Activated CD4-positive, alpha-beta T cell treated with anti-CD3 and anti-CD28 coated beads, Interleukin-2, amount 10 ng/mL, durations not matched to agents 7 days and 5 days (primary cell): ENCODE measurements at places on chromosomes 12 and 14. TPM values are rescaled to one million over a fixed set of nuclear protein-coding genes. Genes with fewer than 3 reads are reported as not detected.

- no peak for DNase-seq
- no peaks in the 10 kb centered on the region for H3K27me3 ChIP-seq
- H3K4me3 ChIP-seq, result no peak overlapping the region
- no peak overlapping the region for H3K27ac ChIP-seq
- H3K36me3 ChIP-seq, result no peaks in the 10 kb centered on the region
Measured at GRCh38 chr14:104288272-104288671, 149.9 kb downstream of the KIF26A start.

- H3K4me1 ChIP-seq, result peaks cover 31% of the 10 kb centered on the region
- H3K27ac ChIP-seq, result no peak overlapping the region
- no peak overlapping the region for H3K4me3 ChIP-seq
- H3K36me3 ChIP-seq, result peaks cover 4% of the 10 kb centered on the region
Measured at GRCh38 chr12:51265024-51265423, 5.2 kb downstream of the SMAGP start.

DNA sequence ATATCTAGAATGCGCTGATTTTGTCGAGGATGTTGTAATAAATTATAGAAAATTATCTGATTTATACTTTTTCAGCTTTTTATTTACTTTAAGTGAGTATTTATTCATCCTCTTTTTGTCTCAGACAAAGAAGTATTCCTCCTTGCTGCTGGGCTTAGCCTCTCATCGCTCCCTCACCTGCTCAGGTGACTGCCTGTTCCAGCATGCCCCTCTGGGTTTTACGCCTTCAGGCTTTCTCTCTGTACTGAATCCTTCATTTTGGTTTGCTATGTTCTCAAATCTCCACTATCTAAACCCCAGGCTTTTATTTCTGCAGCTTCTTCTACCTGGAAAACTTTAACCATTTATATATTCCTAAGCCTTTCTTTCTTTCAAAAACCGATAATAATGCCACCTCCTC, 1650.9 kb upstream of the SEL1L start:
- no peak overlapping the region for H3K4me3 ChIP-seq
- H3K36me3 ChIP-seq, result no peaks in the 10 kb centered on the region
- H3K4me1 ChIP-seq, result no peaks in the 10 kb centered on the region
- no peak for DNase-seq
- no peak overlapping the region for H3K27ac ChIP-seq

Gene CCND2
- 290 TPM for total RNA-seq

Gene SYNJ2BP
- total RNA-seq, result 12.0 TPM

- peak overlapping the region; percentile 35 for H3K4me3 ChIP-seq
- DNase-seq, result peak; percentile 38
Measured at GRCh38 chr14:72532686-72533454, 361.0 kb downstream of the DPF3 start.

Gene FOXG1
- total RNA-seq, result not detected

DNA sequence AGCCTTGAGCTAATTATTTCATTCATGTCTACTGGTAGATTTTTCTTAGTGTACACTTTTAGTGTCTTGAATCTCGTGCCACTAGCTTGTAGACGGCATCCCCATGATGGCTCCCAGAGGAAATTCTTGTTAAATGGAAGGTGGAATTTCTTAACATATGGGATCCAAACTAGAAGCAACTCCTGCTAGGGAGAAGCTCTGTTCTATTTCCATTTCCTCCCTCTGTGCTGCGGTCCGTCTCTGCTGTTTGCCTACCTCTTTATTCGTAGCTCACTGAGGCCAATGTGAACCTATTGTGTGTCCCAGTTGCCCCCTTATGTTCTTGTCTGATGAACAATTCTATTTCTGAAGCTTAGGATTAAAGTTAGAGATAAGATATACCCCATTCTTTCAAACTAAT, 588 bp downstream of the PIK3C2G start:
- no peak overlapping the region for H3K4me3 ChIP-seq
- H3K27me3 ChIP-seq, result no peaks in the 10 kb centered on the region
- DNase-seq, result no peak
- H3K27ac ChIP-seq, result no peak overlapping the region
- no peaks in the 10 kb centered on the region for H3K4me1 ChIP-seq

DNA sequence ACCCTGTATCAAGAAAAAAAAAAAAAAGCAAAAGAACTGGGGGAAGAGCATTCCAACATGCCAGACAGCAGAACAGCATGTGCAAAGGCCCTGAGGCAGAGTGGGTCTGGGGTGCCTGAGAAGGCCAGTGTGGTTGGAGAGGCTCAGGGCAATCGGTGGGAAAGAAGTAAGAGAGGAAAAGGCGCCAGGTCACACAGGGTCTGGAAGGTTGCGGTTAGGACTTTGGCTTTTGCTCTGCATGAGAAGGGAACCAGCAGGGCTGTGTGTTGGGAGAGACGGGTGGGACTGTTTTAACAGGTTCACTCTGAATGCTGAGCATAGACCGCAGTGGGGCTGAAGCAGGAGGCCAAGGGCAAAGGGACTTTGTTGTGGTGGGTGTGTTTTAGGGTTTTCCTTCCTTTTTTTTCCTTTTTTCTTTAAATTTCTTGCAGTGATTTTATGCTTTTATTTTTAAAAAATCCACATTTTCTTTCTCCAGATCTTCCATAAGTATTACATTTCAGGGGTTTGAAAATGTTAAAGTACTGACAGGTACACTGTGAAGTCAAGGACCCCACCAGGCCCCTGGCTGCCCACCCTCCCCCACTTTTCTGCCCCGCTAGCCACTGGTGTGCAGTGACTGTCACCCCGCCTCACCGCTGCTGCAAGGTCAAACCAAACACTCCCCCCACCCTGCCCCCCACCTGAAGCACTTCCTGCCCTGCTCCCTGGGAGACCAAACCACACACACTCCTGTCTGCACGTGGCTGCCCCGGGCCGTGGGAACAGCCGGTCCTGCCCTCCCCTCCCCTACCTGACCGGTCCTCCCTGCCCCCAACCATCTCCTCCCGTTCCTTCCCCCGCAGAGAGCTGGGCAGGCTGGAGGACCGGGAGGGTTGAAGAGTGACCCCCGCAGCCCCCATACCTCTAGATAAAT, 30.0 kb downstream of the DTX1 start:
- peak overlapping the region; percentile 22 for H3K4me3 ChIP-seq
- no peaks in the 10 kb centered on the region for H3K27me3 ChIP-seq
- DNase-seq, result peak; percentile 24
- peak overlapping the region; percentile 65 for H3K27ac ChIP-seq
- peaks cover 50% of the 10 kb centered on the region for H3K4me1 ChIP-seq
- no peaks in the 10 kb centered on the region for H3K36me3 ChIP-seq

GRCh38 chr12:34306133-34306830, 284.0 kb downstream of the ALG10 start:
- no peak overlapping the region for H3K27ac ChIP-seq
- H3K4me3 ChIP-seq, result no peak overlapping the region
- H3K27me3 ChIP-seq, result no peaks in the 10 kb centered on the region
- no peak for DNase-seq

GRCh38 chr14:91249841-91250616, 5.5 kb upstream of the GPR68 start:
- peak overlapping the region; percentile 39 for H3K4me3 ChIP-seq
- DNase-seq, result peak; percentile 63
- H3K27me3 ChIP-seq, result no peaks in the 10 kb centered on the region
- peaks cover 86% of the 10 kb centered on the region for H3K4me1 ChIP-seq
- H3K27ac ChIP-seq, result peak overlapping the region; percentile 96

Gene SMIM41
- not detected for total RNA-seq

GRCh38 chr12:113099364-113099763, 36.2 kb downstream of the RASAL1 start:
- DNase-seq, result no peak
- no peaks in the 10 kb centered on the region for H3K36me3 ChIP-seq
- peaks cover 14% of the 10 kb centered on the region for H3K4me1 ChIP-seq
- no peaks in the 10 kb centered on the region for H3K27me3 ChIP-seq
- H3K27ac ChIP-seq, result no peak overlapping the region
- no peak overlapping the region for H3K4me3 ChIP-seq

DNA sequence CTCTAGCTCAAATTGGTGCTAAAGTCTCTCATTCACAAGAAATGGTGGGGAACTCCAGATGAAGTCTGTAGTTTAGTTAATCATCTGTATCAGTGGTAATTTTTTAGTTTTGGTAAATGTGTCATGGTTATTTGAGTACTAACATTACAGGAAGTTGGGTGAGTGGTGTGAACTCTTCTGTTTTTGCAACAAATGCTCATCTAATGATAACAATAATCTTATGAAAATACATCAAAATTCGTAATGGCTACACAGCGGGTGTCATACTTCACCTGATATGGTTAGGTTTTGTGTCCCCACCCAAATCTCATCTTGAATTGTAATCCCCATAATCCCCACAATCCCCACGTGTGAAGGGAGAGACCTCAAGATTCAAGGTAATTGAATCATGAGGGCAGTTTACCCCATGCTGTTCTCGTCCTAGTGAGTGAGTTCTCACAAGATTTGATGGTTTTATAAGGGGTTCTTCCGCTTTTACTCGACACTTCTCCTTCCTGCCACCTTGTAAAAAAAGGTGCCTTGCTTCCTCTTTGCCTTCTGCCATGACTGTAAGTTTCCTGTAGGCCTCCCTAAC, 209.3 kb upstream of the FOXN3 start:
- peaks cover 27% of the 10 kb centered on the region for H3K36me3 ChIP-seq
- DNase-seq, result no peak
- no peaks in the 10 kb centered on the region for H3K27me3 ChIP-seq
- no peak overlapping the region for H3K4me3 ChIP-seq
- H3K27ac ChIP-seq, result no peak overlapping the region
- H3K4me1 ChIP-seq, result peaks cover 55% of the 10 kb centered on the region

Gene CYP46A1
- total RNA-seq, result 0.20 TPM

Gene LRFN5
- total RNA-seq, result not detected

- no peak overlapping the region for H3K4me3 ChIP-seq
- no peaks in the 10 kb centered on the region for H3K27me3 ChIP-seq
- peaks cover 8% of the 10 kb centered on the region for H3K36me3 ChIP-seq
Measured at GRCh38 chr12:1053690-1054089, 62.7 kb downstream of the ERC1 start.

- H3K36me3 ChIP-seq, result peaks cover 12% of the 10 kb centered on the region
- H3K4me3 ChIP-seq, result no peak overlapping the region
- no peaks in the 10 kb centered on the region for H3K27me3 ChIP-seq
- peaks cover 1% of the 10 kb centered on the region for H3K4me1 ChIP-seq
- no peak for DNase-seq
- H3K27ac ChIP-seq, result no peak overlapping the region
Measured at GRCh38 chr12:15918066-15918465, 6.9 kb downstream of the DERA start.

DNA sequence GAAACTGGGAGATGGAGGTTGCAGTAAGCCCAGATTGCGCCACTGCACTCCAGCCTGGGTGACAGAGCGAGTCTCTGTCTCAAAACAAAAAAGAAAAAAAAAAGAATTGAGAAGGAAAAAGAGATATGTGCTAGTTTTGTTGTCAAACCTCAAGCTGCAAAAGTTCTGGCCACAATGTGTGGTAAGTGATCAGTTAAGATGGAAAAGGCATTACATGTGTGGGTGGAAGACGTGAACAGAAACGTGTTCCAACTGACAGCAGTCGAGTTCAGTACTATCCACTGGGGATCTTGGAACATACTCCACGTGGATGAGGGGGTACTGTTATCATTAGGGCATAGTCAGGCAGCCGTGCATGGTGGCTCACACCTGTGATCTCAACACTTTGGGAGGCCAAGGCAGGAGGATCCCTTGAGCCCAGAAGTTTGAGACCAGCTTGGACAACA, 17.3 kb downstream of the GPR68 start:
- H3K27me3 ChIP-seq, result no peaks in the 10 kb centered on the region
- peaks cover 85% of the 10 kb centered on the region for H3K36me3 ChIP-seq
- H3K27ac ChIP-seq, result peak overlapping the region; percentile 99
- DNase-seq, result peak; percentile 50
- peaks cover 95% of the 10 kb centered on the region for H3K4me1 ChIP-seq

DNA sequence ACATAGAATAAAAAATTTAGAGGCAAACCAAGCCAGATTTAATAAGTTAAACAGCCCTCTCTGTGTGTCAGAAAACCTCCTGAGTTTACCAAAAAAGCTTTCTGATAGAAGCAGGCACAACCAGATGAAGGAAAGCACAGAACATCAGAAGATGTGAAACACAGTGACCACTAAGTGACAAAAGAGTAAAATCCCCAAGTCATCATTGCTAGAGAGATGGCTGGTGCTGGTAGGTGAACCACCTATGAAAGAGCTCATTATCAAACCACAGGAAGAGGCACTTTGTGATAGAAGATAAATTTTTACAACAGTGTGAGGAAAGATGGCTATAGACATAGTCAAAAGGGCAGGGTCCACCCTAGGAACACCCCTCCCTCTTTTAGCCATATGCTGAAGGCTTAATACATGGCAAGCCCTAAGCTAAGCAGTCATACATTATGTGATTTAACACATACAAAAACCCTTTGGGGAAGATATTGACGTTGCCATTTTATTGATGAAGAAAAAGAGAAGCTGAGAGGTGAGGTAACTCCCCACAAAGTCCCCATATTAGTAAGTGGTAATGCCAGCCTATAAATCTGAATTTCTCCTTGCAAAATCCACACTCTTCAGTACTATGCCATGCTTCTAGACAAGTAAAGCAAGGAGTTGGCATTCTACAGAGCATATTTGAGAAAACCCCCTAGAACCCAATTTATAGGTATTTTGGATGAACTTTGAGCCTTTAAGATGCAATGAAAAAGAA, 449.9 kb downstream of the LRIG3 start:
- H3K27me3 ChIP-seq, result no peaks in the 10 kb centered on the region
- no peaks in the 10 kb centered on the region for H3K4me1 ChIP-seq
- H3K27ac ChIP-seq, result no peak overlapping the region
- no peak overlapping the region for H3K4me3 ChIP-seq
- DNase-seq, result no peak

DNA sequence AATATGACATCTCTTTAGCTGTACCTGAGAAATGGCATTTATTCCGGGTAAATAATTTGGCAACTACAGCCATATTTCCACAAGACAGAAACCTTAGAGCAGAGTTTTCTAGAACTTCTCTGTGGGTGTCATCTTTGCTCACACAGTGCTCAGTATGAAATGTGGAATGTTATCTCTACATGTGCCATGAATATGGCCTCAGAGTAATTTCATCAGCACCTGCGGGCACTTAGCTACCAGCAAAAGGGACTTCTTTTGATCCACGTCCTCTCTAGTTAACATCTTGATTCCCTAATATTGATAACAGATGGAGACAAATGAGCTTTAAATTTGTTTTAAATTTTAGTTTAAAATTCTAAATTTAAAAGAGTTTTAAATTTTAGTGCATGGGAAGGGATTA, 2.9 kb upstream of the ATG14 start:
- peaks cover 4% of the 10 kb centered on the region for H3K27me3 ChIP-seq
- H3K27ac ChIP-seq, result no peak overlapping the region
- peaks cover 29% of the 10 kb centered on the region for H3K4me1 ChIP-seq
- no peak overlapping the region for H3K4me3 ChIP-seq

DNA sequence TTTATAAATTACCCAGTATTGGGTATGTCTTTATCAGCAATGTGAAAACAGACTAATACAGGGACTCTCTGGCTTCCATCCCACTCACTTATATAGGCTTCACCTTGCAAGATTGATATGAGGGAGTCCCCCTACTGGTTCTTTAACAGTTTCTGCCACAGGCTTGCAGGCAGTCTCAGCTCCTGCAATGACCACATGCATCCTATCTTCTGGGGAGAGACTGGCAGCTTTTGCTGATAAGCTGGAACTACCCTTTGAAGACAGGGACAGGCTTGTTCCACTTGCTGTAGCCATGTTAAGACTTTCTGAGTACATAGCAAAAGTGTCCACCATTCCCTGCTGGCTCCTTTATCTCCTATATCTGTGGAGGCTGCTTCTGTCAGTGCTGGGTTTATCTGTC, 531.7 kb upstream of the FLRT2 start:
- H3K36me3 ChIP-seq, result no peaks in the 10 kb centered on the region
- no peak overlapping the region for H3K4me3 ChIP-seq
- H3K4me1 ChIP-seq, result no peaks in the 10 kb centered on the region
- H3K27ac ChIP-seq, result no peak overlapping the region
- DNase-seq, result no peak
